ENCODE measurements at places on chromosomes 11 and 22.

DNA sequence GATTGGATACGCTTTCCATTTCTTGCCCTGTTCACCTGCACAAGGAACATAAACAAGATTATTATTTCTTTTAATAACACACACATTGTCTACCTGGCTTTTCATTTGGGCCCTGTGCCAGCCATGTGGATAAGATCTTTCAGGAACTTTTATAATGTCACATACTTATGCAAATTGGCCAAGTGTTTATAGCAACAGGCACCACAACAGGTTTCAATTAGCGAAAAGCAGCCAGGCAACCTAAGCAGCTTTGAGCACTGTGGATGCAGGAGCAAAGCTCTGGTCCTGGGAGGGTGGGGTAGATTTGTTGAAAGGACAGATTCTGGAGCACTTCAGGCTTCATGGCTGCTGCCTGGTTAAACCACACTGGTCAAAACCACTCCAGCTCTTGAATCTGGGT lies 217.4 kb downstream of the BARX2 start:
- no peak for DNase-seq

GRCh38 chr11:66346476-66347424 lies 679 bp downstream of the B4GAT1 start:
- DNase-seq, result no peak

- no peak for DNase-seq
Measured at GRCh38 chr22:43860831-43861230, 1.5 kb downstream of the SULT4A1 start.

GRCh38 chr22:30435674-30436126 lies 10.1 kb downstream of the MTFP1 start:
- no peak for DNase-seq

DNA sequence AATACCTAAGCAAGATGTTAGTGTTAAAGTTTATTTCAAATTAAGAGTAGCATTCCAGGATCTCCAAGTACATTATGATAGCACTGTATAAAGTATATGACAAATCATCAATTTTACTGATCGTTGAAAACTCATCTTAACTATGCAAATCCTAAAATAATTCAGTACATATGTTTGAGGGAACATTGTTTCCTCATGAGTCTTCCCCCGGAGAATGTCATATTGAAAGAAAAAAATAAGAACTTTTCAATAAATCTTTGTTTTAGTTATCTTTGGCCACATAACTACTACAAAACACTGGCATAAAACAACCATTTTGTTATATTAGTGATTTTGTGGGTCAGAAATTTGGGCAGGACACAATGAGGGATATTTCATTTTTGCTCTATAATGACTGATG lies 135.4 kb downstream of the METTL15 start:
- no peak for DNase-seq

DNA sequence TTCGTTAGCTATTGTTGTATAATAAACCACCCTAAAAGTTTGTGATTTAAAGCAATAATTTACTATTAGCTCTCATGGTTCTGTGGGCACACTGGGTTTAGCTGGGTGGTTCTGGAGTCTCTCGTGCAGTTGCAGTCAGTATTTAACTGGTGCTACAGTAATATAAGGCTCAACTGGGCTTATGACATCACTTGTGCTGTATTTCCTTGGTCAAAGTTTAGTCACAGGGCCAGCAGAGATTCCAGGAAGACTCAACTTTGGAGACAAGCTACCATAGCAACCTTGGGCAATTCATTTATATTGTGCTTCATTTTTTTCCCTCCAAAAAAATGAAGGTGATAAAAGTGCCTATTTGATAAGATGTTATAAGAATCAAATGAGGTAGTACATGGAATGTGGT lies 204.2 kb upstream of the GUCY1A2 start:
- no peak for DNase-seq

DNA sequence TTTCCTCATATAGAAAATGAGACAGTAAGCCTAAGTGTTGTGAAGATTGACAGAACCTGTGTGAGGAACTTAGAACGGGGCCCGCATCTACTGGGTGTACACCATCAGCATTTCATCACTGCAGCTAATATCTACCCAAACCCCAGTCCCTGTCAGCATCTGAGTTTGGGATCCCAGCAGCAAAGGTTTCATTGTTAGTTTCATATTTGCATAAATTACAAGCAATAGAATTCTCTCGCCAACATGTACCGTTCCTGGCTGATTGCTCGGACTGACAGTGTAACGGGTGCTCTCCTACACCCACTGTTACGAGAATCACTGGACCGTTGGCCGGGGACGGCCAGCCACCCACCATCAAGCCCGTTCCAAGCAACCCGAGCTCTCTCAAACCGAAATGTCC lies 10.4 kb upstream of the TMPRSS6 start:
- DNase-seq, result no peak

- no peak for DNase-seq
Measured at GRCh38 chr11:34909415-34909814, 6.8 kb downstream of the APIP start.

GRCh38 chr11:45440111-45440510 lies 154.0 kb upstream of the SYT13 start:
- DNase-seq, result no peak

- DNase-seq, result no peak
Measured at GRCh38 chr11:33480626-33481025, 220.0 kb downstream of the C11orf91 start.

DNA sequence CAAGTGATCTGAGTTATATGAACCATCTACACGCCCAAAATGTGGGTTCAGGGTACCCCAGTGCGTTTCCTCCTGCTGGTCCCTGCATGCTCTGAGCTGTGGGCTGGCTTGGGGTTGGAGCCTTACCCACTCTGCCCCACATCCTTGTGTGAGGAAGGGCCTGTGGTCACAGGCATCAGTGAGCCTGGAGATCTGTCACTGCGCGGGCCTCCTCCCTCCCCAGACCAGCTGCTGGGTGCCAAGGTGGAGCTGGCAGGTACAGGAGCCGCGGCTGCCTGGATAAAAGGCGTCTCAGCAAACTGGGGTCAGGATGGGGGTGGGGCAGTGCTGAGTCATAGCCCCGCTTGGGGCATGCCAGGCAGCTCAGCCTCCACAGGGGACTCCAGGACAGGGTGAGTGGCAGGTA lies 17.9 kb downstream of the GNAZ start:
- DNase-seq, result no peak

DNA sequence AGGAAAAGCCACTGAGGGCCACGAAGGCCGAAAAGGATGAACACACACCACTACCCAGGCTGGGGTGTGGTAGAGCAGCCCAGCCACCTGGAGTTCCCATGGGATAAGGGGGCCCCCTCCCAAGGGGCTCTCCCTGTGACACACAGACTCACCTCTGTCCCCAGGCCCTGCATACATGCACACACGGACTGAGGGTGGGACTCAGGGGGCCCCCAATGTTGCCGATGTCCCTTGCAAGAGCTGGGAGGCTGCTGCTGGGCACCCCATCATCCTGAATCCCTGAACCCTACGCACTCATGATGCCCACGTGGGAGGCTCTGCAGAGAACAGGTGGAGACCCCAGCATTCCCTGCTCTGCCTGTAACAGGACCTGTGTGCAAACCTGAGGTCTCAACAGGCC lies 14.5 kb downstream of the SHANK2 start:
- no peak for DNase-seq

GRCh38 chr11:125214601-125215565 lies 50.3 kb downstream of the PKNOX2 start:
- DNase-seq, result no peak

- DNase-seq, result no peak
Measured at GRCh38 chr22:24178502-24179440, 2.5 kb upstream of the SUSD2 start.

- no peak for DNase-seq
Measured at GRCh38 chr22:26431261-26431995, 2.4 kb downstream of the ASPHD2 start.

GRCh38 chr11:61826930-61827570 lies 1.1 kb upstream of the FADS2 start:
- DNase-seq, result no peak

GRCh38 chr11:78651136-78651775 lies 76.6 kb upstream of the NARS2 start:
- no peak for DNase-seq

- DNase-seq, result peak; percentile 18
Measured at GRCh38 chr11:19769820-19770219, 57.2 kb downstream of the NAV2 start.

- DNase-seq, result no peak
Measured at GRCh38 chr11:19218786-19219460, 17.1 kb upstream of the CSRP3 start.

DNA sequence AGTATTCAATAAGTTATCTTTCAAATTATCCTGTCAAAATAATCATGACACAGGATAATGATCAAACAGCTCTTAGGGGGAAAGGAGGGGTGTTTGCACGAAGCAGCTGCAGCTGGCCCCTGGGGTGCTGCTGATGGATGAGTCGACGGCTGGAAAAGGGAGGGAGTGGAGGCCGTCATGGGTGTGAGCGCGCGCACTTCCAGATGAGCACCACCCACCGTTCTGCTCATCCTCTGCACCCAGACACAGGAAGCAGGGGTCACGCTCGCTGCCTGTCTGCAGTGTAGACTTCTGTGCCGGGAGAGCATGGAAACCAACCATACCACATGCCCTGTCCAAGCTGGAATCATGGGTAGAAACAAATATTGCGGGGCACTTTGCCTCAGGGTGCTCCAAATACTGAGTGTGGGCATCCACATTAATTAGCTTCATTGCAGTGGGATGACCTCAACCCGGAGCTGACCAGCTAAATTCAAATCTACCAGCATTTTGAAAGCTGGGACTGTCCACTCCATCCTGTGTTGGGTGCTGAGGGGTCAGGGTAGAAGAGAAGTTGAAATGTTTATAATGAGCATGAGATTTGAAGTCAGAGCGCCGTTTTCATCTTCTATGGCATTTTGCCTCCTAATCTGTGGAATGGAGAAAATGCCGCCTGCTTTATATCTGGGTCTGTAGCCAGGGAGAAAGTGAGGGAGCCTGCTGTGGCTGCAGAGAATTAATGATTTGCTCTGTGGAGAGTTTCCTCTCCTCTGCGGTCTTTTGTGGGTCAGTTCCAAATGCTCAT lies 802.4 kb downstream of the TBC1D22A start:
- DNase-seq, result no peak

DNA sequence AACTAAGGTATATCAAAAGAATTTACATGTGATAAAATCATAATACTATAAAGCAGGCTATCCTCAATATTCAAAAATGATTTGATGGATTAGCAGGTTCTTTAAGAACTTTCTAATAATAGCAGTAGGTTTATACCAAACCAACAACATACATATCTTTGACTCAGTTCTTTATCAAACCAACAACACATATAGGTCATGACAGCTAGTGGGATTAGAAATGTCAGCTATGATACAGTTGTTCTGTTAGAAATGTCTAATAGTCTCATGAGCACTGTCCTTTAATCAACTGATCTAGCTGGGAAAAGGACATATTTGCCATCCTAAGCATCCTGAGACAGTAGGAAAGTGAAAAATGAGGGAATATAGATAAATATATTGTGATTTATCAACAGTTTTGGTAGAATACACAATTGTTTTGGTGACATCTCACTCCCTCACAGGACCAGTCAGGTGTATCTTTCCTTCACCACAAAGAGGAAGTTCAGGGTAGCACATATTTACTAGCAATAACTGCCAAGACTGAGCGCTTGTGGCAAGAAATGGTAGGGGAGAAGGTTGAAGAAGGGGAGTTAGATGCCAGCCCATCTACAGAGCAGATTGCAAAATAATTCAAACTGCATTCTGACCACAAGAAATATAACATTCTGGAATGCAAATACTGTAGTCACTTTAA lies 90.8 kb upstream of the APOA1 start:
- DNase-seq, result no peak

- DNase-seq, result no peak
Measured at GRCh38 chr11:118911880-118912741, 13.6 kb downstream of the BCL9L start.

Measured in non-pigmented ciliary epithelial cell (primary cell).